ENCODE measurements at places on chromosomes 1 and 21.

DNA sequence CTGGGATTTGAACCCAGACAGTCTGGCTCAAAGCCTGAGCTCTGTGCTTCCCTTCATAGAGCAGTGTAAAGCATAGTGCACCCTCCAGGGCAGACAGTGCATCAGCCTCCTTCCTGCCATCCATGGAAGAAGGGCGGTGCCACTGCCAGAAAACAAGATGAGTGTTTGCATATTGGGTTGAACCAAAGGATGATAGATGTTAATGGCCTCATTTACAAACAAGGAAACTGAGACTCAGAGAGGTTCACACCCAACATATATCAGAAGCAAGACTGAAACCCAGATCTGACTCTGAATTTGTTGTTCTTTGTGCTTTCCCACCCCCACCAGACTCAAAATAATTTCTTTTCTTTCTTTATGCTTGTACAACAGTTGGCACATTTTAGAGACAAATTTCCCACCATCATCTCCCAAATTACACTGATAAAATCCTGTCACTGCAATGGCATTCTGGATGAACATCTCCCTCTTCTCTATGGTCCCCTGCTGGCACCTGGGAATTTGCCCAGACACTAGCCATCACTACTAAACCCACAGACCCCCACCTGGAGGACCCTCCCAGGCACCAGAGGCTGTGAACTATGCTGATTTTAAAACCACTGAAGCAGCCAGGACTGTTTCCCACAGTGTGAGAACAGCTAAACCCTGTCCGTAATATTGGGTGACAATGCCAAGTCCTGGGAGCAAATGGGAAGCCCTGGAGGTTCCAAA is 45.4 kb upstream of the MPZL1 start:
- DNase-seq: no peak

- no peak for DNase-seq
These were observed 46.6 kb upstream of the APOBEC4 start for GRCh38 chr1:183699616-183700160.

GRCh38 chr1:24498589-24498988 is 4.0 kb upstream of the RCAN3 start:
- no peak for DNase-seq

- no peak for DNase-seq
These were observed 70.2 kb downstream of the DAB1 start for GRCh38 chr1:57353654-57354053.

DNA sequence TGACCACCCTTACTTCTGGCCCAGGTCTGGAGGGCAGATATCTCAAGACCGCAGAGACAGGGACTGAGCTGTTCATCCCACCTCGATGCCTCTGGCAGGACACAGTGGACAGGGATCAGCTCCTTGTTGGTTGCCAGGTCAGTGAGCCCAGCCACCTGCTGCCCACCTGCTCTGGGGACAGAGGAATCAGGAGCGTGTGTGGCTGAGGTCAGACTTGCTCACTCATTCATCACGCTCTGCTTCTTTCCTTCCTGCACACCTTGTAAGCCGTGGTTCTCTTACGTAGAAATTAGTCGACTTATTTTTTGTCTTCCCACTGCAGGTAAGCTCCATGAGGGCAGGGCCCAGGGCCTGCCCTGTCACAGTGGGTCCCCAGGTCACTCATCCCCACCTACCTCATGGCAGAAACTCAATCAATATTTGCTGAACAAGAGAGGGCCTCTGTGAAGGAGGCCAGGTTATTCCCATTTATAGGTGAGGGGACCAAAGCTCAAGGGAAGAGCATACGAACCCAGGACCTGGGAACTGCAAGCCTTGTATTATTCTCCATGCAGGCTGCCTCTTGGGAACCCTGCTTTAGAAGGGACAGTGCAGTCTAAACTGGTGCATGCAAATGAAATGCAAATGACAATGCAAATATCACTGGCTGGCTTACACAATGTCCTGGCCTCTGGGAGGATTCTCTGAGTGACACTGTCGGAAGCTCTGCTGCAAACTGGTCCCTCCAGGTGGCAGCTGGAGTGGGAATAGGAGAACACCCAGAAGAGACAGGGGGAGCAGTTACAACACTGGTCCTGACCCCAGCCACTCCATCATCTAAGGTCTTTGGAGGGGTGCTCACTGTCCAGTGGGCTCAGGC is 58.4 kb upstream of the PAX7 start:
- no peak for DNase-seq

DNA sequence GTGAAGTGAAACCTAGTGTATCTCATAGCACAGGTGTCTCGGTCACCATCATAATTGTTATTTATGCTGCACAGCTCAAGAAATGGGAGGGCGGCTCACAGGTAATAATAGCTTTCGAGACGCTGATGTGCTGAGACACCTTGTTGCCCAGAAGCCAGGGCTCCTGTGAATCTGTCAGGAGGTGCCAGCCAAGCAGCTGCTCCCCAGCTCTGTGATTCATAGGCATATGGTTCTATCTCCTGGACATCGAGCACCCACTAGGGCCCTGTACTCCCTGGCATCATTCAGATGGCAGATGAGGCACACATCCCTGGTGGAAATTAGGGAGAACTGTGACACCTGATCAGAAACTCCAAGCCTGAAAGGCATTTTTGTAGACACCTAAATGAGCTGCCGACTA is 53.5 kb downstream of the SYT6 start:
- DNase-seq: no peak

- no peak for DNase-seq
These were observed 2.4 kb downstream of the ID3 start for GRCh38 chr1:23556635-23557470.

DNA sequence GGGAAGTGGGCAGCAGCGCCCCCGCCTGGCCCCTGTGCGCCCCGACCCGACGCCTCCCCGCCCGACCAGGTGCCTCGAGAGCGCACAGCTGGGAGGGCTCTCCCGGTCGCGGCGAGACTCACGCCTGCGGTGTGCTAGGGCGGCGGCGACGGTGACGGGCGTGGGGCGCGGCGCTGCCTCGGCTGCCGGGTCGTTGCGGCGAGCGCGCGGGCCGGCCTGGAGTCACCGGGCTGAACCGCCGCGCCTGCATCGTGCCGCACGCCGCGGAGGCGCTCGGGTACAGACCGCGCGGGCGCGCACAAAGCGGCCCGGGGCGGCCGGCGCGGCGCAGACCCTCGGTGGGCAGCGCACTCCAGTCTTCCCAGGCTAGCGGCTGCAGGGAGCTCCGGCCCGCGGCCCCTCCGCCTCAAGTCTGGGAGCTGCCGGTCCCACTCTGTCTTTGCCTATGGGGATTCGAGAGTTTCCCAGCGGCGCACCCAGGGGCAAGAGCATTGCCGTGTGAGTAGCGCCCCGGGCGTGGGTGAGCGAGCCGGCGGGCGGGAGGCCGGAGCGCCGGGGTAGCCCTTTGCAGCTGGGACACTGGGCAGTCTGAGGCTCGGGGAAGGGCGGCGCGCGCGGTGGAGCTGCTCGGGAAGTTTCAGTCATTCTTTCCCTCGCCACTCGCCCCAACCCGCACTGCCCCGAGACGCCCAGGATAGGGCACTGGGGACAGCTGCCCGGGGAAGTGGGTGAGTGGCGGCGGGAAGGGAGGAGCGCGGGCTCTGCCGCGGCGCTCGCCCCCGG is at the start of gene SLC35F3:
Gene SLC35F3 (plus strand): TSS at position 44 of the 783 bp plus-strand sequence.
- DNase-seq: no peak

Data from AG09319 (cell line).